ENCODE measurements at places on chromosomes 12 and 14.

DNA sequence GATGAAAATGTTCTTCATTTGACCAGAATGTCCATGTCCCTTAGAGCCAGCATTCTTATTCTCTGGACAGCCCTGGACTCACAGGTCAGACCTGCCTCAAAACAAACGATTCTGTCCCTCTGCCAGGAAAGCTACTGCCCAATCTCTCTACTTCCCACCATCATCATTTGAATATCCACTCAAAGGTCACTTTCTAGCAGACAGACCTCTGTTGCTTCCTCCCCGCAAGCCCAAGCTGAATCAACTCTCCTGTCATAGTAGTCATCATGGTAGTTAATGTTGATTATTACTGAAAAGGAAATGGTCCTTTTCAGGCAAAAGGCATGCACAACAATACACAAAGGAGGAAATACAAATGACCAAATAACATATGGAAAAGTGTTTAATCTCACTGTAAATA lies 39.6 kb upstream of the CPM start:
- no peak for DNase-seq

DNA sequence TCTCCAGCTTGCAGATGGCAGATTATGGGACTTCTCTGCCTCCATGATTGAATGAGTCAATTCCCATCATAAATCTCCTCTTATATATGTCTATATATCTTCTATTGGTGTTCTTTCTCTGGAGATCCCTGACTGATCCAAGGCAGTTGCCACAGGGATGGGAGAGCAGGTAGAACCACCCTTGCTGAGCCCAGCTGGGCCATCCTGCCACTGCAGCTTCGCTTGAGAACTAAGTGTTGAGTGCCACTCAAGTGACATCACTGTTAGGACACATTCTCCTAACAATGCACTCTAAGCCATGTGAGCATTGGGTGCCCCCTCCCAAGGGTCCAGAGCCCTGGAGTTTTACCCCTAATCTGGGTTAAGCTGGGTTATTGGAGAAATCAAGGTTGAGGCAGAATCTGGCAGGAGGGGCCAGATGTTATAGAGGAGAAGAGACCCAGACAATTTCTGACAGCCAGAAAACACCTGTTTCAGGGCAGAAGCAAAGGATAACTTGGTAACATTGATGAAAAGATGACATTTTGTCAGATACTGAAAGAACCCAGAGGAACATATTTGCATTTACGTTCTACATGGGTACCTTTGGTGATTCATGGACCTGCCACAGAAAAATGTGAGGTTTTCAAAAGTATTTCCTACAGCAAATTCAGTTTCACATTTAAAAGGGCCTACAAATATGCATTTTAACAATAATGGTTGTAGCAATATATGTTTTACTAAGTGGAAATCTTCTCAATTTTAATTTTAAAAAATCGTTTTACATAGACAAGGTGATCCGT lies 57.2 kb upstream of the MAX start:
- DNase-seq = no peak

DNA sequence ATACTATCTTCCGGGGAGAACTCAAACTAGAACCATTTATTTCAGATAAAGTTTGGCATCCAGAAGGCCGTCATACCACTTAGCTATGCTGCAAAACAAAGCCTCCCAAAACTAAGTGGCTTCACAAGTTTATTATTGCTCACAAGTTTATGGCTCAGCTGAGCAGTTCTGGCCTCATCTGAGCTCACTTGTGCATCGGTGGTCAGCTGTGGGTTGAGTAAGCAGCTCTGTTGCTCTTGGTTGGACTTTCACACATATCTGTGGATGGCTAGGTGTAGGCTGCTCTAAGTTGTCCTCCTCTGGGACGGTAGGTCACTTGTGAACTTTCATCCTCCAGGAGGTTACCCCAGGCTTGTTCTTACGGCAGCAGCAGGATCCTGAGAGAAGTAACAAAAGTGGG lies 162.7 kb downstream of the BTG1 start:
- DNase-seq = no peak

GRCh38 chr12:54689984-54690383 lies 41.8 kb upstream of the DCD start:
- DNase-seq = no peak

GRCh38 chr12:49920241-49920914 lies 16.7 kb upstream of the FAIM2 start:
- DNase-seq = no peak

- DNase-seq = peak; percentile 65
Measured at GRCh38 chr12:121799842-121800693, 3.7 kb upstream of the SETD1B start.

- no peak for DNase-seq
Measured at GRCh38 chr12:111447571-111448265, 42.0 kb downstream of the SH2B3 start.

DNA sequence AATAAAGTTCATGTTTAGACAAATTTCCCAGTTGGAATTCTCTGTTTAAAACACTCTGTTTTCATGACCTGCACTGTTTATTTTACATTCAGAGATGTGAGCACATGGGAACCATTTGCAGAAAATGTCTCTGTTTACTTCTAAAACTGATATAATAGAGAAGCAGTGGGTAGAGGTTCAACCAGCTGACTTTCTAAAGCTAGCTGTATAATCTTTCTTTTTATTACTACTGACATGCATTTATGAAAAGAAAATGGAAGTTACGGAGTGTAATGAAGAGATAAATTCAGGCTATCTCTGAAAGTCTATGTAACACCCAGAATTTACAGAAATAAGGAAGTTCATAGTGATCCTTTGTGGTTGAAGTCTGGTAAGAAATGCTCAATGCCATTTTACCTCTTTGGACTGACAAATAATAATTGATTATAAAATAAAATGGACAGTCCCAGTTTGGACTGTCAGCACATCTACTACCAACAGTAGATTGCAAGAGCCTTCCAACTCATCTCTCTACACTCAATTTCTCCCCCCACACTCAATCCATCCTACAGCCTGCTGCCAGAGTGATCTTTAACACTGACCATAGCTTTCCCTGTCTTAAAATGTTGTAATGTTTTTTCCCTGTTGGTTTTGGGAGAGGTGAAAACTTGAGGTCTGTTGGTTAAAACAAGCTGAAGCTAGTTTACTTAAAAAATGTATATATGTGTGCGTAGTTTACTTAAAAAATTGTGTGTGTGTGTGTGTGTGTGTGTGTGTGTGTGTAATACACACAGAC lies 137.4 kb downstream of the AEBP2 start:
- no peak for DNase-seq

DNA sequence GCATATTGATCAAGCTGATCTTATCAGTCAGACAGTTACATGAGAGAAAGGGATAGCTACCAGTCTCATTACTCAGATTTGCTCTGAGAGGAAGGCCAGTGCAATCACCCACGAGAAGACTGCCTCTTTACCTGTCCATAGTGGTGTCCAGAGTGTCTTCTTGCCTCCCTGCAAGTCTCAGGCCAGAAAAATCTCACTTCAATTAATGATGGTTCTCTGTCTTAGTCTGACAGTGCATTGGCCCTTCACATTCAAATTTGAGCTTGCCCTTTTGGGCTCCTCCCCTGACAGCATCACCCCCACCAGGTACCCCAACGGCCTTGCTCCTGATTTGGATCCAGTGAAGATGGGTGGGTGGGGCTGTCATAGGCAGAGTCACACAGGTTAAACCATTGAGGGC lies at the start of gene AICDA:
AICDA (minus strand) TSS at position 231 of the 400 bp plus-strand sequence; CDS start at position 139, 92 bp downstream.
- DNase-seq = no peak

DNA sequence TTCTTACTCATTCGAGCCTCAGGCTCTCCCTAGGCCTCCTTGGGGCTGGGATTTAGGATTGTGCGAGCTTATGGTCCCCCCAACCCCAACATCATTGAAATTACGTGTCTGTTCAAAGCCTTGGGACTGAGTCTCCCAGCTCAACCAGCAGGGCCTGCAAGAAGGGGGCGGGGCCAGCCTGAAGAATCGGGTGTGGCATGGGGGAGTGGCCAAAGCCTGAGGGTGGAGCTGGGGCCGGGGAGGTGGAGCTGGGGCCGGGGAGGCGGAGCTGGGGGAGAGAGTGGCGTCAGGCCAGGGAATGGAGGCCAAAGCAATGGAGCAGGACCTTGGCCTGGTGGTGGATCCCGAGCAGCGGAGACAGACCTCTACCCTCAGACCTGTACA lies 24.3 kb upstream of the HSPB8 start:
- no peak for DNase-seq

DNA sequence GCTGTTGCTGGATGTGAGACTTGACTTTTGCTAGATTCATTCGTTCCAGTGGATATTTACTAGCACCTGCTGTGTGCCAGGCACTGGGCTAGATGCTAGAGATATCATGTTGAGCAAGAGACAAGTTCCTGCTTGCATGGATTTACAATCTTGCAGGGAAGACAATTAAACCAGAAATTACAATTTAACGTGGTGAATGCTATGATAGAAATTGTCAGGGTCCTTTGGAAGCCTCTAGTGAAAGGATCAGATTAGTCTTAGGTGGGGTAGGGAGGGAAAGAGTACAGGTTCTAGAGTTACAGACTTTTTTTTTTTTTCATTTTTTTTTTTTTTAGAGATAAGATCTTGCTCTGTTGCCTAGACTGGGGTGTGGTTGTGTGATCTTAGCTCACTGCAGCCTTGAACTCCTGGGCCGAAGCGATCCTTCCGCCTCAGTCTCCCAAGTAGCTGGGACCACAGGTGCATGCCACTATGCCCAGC lies 36.7 kb downstream of the SPATS2 start:
- no peak for DNase-seq

All from midbrain (tissue), 1 donor.